A172 (cell line): ENCODE measurements at places on chromosomes 2 and 18.
A peak's percentile ranks its signal among the peaks of the same experiment; 100 is the strongest.

GRCh38 chr2:235270291-235270690, 223.6 kb upstream of the AGAP1 start:
- DNase-seq, result no peak

DNA sequence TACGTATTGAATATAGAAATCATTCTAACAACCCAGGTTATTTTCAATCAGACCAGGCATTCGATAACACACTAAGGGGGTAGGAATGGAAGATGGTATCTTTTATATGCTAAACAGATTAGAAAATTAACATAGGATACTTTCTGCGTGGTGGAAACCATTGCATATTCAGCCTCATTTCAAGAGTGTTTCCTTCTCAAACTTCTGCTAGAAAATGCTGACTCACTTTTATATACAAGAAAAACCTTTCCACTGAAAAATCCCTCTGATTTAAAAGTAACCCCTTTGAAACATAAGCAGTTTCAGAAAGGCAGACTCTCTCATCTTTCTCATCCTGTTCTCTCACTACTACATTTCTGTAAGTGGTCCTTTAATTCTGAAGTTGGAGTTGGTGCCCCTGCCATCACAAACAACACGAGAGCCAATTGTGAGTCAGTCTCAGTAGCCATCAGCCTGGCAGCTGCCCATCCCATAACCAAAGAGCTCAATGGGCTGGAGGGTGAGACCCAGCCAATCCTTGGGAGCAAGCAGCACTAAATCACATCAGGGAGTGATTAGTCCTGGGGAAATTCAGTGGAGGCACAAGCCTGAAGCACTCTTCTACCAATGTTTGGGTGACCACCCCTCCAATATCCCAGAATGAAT, 343.1 kb downstream of the CELF4 start:
- no peak for DNase-seq

DNA sequence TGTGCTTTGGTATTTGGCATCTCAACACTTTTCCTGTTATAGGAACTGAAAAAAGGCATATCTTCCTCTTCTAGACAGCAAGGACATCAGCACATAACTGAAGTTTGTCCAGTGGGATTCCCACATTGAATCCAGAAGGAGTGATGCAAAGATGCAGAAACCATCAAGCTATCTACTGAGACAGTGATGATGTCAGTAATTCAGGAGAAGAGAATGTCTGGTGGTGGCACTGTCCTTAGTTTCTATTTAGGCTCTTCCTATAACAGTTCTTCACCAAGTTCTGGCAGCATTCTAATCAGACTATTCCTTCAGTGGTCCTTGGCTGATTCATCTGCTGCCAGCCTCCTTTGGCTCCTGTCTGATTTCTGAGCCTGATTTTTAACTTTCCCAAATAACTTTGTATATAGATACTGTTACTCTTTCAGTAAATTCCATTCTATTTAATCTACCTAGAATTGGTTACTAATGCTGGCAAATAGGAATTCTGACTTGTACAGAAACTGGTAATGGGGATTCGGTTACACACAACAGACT, 56.6 kb upstream of the AGPS start:
- DNase-seq, result no peak

DNA sequence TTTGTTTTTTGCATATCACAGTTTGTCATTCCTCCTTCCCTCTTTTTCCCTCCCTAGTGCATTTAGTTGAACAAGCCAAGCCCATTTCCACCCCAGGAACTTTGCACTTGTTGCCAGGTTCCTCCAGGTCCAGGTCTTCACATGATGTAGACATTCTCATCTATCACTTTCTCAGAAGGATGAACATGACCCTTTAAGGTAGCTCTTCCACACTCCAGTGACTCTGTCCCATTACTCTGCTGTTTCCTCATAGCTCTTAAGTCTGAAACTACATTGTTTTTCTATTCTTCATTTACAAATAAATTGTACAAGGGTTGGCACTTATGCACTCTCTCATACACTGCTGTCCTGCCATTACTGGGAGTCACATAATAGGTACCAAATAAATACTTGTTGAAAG, 6.1 kb downstream of the KYNU start:
- no peak for DNase-seq

- DNase-seq, result no peak
Observed at GRCh38 chr18:58344080-58344670, 284.7 kb downstream of the ALPK2 start.

- no peak for DNase-seq
Observed at GRCh38 chr2:52939250-52939649, 828.4 kb upstream of the CHAC2 start.

- no peak for DNase-seq
Observed at GRCh38 chr2:40646642-40647041, 194.8 kb upstream of the SLC8A1 start.

DNA sequence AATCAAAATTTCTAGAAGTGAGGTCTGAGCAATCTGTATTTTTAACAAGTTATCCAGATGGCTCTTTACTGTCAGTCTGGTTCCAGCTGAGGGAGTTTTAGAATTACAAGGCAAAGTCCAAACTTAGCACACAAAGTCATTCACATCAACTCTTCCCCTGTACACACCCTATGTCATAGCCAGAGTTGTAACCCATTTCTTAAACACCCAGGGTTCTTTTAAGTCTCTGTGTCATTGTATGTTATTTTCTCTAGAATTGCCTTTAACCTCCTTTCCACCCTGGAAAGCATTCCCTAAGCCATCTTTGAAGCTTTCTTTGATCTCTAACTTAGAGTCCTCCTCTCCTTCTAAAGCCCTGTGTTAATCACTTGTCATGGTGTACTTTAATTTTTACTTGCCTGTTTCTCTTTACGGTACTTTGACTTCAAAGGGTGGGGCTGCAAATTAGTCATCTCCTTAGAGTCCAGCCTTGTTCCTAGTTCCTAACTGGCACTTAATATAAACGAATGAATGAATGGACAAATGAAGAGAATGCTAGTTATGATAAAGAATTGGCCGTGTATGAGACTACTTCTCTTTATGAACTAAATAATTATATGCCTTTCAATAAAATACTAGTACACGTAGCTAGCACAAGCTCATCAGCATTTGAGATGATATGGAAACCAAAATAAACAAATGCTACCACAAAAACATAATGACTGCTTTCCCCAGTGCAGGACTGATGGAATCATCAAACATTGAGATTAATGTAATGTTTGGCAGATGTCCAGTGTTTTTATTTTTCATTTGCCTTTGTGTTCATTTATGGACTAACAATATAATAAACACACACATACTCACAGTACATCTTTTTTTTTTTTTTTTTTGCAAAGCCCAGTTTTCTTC, 11.9 kb upstream of the ACTR3 start:
- DNase-seq, result peak; percentile 67

- DNase-seq, result no peak
Observed at GRCh38 chr2:33268246-33268831, 208.1 kb upstream of the RASGRP3 start.

DNA sequence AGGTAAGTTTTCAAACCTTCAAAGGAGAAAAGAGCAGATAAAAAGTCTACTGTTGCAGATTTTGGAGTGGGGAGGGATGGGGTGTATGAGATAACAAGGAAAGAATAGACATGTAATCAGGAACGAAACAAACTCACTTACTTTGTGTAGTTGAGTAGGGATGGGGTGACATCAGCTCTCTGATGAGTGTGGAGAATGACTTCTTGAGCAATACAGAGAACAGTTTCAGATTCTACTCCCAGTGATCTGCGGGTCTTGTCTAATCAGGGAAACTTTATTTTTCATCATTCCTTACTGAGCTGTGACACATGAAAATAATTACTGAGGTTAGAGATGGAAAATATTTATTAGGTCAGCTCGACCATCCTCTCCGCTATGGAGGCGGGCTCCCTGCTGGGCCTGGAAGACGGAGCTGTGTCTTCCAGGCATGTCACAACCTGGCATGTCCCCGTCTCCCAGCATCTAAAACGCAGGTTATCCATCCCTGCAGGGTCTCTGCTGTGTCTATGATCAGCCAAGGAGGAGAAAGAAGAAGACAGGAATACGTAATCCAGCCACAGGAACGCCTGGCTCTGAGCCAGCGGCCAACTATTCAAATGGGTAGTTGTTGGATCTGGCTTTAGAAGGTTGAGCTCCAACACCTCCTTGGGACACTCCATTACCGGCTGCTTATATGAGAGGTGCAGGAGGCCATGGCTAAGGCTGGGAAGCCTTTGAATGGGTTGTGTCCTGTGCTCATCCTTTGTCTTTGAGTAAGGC, 99.0 kb upstream of the SATB2 start:
- DNase-seq, result no peak

GRCh38 chr18:75246721-75247610, 36.4 kb downstream of the TSHZ1 start:
- DNase-seq, result no peak

GRCh38 chr18:3624546-3624934, 174.6 kb downstream of the TGIF1 start:
- DNase-seq, result no peak

- DNase-seq, result no peak
Observed at GRCh38 chr2:111095434-111095833, 25.3 kb upstream of the BCL2L11 start.

DNA sequence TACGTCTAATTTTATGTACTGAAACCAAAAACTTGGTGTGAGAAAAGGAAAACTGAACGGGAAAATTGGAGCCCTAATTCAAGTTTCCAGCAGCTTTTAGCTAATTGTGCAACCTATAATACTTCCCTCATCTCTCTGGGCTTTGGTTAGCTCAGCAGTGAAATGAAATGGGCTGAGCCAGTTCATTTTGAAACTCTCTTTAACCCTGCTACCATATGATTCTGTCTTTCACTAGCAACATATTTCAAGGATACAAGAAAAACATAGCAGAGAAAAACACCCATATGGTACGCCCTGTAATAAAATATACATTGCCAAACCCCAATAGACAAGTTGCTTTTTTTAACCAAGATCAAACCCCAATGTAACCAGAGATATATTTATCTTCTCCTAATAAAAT, 799 bp downstream of the SYT4 start:
- DNase-seq, result no peak

- DNase-seq, result no peak
Observed at GRCh38 chr2:16682431-16683118, 16.9 kb upstream of the CYRIA start.

- DNase-seq, result peak; percentile 22
Observed at GRCh38 chr2:221958224-221958623, 340.6 kb downstream of the PAX3 start.

DNA sequence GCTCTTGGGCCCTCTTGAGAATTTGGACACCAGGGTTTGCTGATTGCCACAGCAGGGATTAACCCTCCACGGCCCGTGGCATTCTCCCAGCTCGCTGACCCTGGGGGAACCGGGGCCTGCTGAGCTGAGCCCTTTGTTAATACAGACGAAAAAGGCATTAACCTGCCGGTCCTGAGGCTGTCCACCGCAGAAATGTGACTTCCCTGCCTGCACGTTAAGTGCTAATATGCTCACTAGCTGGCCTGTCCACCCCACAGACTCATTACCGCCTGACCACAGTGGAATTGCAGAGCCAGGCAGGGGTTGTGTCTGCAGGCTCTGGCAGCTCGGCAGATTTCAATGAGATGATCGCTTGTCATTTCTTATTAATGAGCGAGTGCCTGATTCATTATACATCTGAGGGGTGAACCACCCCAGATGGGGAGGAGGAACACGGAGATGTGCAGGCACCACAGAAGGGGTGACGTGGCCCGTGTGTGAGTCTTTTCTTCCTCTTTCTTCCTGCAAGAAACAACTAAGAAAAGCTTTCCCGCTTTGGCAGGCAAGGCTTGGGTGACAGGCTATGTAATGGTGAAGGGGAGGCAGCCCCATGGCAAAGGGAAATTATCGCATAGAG, 126.0 kb downstream of the GLI2 start:
- DNase-seq, result no peak

DNA sequence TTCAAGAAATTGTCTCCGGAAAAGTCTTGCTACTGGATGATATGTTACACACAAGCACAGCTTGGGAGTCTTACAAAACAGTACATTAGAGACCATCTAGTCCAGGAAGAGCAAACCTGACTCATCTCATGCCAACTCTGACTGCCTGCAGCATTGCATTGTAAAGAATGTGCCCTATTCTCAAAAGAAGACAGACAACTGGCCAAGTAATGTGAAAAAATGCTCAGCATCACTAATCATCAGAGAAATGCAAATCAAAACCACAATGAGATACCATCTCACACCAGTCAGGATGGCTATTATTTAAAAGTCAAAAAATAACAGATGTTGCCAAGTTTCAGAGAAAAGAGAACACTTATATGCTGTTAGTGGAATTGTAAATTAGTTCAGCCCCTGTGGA, 42.7 kb upstream of the GORASP2 start:
- peak; percentile 90 for DNase-seq

- DNase-seq, result peak; percentile 56
Observed at GRCh38 chr2:233404222-233404621, 49.9 kb downstream of the DGKD start.

- DNase-seq, result no peak
Observed at GRCh38 chr2:181376999-181377398, 80.2 kb upstream of the ITGA4 start.

GRCh38 chr2:233359823-233360222, 5.5 kb downstream of the DGKD start:
- no peak for DNase-seq

DNA sequence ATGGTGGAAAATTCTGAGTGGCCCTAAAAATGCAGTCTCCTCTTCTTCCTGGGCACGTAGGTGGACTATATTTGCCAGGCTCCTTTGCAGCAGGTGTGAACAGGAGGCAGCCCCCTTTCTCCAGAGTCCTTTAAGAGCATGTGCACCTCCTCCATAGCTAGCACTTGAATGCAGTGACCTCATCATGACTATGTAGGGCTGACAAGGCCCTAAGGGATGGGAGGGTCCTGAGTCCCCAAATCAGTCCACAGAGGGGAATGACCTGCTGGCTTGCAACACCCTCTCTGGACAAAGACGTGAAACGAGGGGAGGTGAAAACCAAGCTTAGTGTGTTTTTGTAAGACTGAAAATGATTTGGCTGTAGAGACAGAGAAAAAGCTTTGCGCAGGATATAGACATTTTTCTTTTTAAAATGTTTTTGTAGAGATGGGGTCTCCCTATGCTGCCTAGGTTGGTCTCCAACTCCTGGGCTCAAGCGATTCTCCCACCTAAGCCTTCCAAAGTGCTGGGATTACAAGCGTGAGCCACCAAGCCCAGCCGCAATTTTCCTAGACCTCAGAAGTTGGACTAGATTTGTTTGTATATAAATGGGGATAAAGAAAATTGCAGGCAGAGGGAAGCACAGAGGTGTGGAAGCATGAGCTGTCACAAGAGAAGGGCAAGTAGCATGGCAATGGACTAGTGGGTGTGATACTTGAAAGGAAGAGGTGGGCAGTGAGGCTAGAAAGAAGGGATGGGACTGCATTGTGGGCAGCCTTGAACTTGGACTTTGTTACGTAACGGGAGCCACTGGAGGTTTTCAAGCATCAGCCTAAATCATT, 28.8 kb downstream of the LONRF2 start:
- DNase-seq, result peak; percentile 35

GRCh38 chr18:61173554-61173953, 159.7 kb upstream of the CDH20 start:
- DNase-seq, result no peak

- DNase-seq, result no peak
Observed at GRCh38 chr2:107062173-107062572, 176.2 kb upstream of the ST6GAL2 start.
